CD4-positive, alpha-beta memory T cell (primary cell): ENCODE measurements at places on chromosomes 13 and 19. TPM values are rescaled to one million over a fixed set of nuclear protein-coding genes. Genes with fewer than 3 reads are reported as not detected.

DNA sequence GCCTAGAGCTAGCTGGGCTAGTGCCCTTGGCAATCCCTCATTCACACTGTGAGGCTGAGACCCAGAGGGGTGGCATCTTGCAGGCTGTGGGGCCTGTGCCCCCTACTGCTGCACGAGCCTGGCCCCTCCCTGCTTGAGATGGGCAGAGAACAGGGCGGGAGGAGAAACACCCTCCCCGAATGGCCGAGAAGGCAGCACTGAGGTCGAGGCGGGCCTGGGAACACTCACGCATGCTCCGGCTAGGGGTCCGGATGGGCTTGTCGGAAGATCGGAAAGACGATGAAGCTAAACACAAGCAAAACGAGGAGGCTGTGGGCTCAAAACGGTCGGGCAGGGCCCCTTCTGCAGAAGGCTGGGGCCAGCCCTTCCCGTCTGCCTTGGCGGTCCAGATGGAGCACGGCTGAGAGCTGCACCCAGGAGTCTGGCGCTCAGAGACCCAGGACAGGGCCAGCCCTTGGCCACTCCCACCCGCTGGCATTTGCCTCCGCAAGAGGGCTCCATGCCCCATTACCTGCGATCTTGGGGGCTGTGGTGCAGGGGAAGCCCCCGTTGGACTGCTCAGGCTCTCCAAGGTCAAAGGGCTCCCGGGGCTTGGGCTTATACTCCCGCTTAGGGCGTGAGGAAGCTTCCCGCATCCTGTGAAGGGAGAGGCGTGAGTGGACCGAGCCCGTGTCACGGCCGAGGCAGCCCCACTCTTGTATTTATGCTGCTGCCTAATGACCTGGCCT, 18.9 kb downstream of the MPND start:
- H3K27ac ChIP-seq = no peak overlapping the region
- DNase-seq = no peak
- no peak overlapping the region for H3K4me3 ChIP-seq
- no peaks in the 10 kb centered on the region for H3K4me1 ChIP-seq

- H3K4me1 ChIP-seq = no peaks in the 10 kb centered on the region
- H3K4me3 ChIP-seq = no peak within 1 kb of the TSS
- no peak for DNase-seq
- H3K27me3 ChIP-seq = peaks cover 4% of the 10 kb centered on the region
Observed at GRCh38 chr13:110306960-110307766, at the start of the genes COL4A1 and COL4A2. Gene COL4A1, minus strand, starts transcription at chr13:110307157. Its CDS starts 130 bp downstream, at chr13:110307027. Gene COL4A2, plus strand, starts transcription at chr13:110307284. Its CDS starts 620 bp downstream, at chr13:110307904.

DNA sequence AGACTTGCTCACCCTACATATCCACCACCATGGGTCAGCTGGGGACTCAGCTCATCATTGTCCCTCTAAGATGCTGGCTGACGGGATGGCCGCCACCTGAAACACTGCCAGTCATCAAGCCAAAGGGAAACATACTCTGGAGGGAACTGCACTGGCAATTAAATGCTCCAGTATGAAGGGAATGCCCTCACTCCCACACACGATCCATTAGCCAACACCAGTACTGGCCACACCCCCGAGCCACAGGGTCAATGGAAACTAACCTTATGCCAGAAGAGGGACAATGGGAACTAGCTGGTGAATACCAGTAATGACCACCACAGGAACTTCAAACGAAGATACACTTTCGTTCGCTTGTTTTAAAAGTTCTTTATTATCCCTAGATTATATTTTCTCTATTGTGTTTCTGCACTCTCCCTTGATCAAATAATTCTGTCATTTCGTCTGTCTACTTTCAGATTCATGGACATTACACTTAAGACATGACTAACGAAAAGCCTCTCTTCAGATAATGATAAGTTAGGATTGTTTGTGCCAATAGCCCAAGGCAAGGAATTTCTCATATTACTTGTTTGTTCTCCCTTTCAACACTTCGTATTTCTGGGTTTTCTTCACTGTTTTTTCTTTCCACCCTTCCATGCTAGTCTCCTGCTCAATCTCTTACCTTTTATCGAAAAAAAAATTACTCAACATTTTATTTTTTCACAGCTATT, 1.7 kb upstream of the ZNF507 start:
- H3K36me3 ChIP-seq = peaks cover 7% of the 10 kb centered on the region
- H3K27me3 ChIP-seq = no peaks in the 10 kb centered on the region
- no peak overlapping the region for H3K27ac ChIP-seq
- no peak overlapping the region for H3K4me3 ChIP-seq
- no peak for DNase-seq
- H3K4me1 ChIP-seq = peaks cover 31% of the 10 kb centered on the region

- DNase-seq = no peak
- no peaks in the 10 kb centered on the region for H3K27me3 ChIP-seq
- no peaks in the 10 kb centered on the region for H3K4me1 ChIP-seq
- H3K4me3 ChIP-seq = no peak overlapping the region
Observed at GRCh38 chr13:67932991-67933390, 702.9 kb upstream of the PCDH9 start.

GRCh38 chr13:57644106-57644505, 12.6 kb downstream of the PCDH17 start:
- H3K27me3 ChIP-seq = no peaks in the 10 kb centered on the region
- no peaks in the 10 kb centered on the region for H3K4me1 ChIP-seq
- DNase-seq = no peak
- H3K36me3 ChIP-seq = no peaks in the 10 kb centered on the region

- no peaks in the 10 kb centered on the region for H3K36me3 ChIP-seq
- H3K4me3 ChIP-seq = peak overlapping the region; percentile 38
- H3K4me1 ChIP-seq = peaks cover 42% of the 10 kb centered on the region
- no peak for DNase-seq
- no peaks in the 10 kb centered on the region for H3K27me3 ChIP-seq
Observed at GRCh38 chr19:49851456-49852259, 699 bp downstream of the PTOV1 start.

GRCh38 chr13:48978942-48979601, 3.4 kb downstream of the FNDC3A start:
- H3K27me3 ChIP-seq = no peaks in the 10 kb centered on the region
- H3K27ac ChIP-seq = no peak overlapping the region
- peaks cover 52% of the 10 kb centered on the region for H3K4me1 ChIP-seq
- no peak overlapping the region for H3K4me3 ChIP-seq

DNA sequence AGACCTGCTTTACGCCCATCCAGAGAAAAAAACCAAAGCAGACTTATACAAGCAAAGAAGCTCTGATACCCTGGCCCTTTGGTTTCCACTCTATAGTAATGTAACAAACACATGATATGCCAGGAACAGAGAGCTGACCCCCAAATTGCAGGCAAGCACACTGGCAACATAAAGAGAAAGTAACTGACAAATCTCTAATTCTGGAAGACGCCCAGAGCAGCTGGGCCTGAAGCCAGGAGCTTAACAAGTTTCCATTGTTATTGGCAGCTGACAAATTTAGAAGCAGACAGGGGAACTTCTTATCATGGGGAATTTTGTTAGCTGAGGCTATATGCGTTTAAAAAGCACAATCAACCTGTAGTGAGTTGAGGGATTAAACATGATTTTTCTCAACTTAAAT, 158.0 kb downstream of the DLEU7 start:
- H3K27me3 ChIP-seq = no peaks in the 10 kb centered on the region
- DNase-seq = no peak
- no peak overlapping the region for H3K27ac ChIP-seq
- H3K4me1 ChIP-seq = no peaks in the 10 kb centered on the region
- H3K4me3 ChIP-seq = no peak overlapping the region

- no peak for DNase-seq
- no peaks in the 10 kb centered on the region for H3K36me3 ChIP-seq
- no peak overlapping the region for H3K4me3 ChIP-seq
- no peaks in the 10 kb centered on the region for H3K4me1 ChIP-seq
Observed at GRCh38 chr19:56933014-56933705, 92.6 kb upstream of the PEG3 start.

DNA sequence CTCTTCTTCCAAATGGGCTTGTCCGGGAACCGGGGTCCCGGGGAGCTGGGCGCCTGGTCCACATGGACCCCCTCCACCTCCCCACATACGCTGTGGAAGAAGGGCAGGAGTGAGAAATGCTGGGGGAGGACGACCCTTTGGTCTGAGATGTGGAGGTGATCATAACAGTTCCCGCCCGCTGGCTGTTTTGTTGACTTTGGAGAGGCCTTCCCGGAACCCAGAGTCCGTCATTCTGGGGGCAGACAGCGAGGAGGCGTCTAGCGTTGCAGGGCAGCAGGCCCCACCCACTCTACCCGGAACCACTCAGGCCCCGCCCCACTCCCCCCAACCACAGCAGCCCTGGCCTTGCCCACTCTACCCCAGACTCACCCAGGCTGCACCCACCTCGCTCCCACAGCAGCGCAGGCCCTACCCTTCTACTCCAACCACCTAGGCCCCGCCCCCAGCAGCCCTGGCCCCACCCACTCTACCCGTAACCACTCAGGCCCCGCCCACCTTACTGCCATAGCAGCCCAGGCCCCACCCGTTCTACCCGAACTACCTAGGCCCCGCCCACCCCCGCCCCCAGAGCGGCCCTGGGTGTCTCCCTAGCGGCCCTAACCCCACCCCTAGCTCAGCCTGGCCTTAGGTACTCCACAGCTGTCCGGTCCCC, 7.1 kb downstream of the GPR108 start:
- no peak for DNase-seq
- H3K4me1 ChIP-seq = peaks cover 2% of the 10 kb centered on the region
- H3K27me3 ChIP-seq = no peaks in the 10 kb centered on the region
- H3K36me3 ChIP-seq = peaks cover 15% of the 10 kb centered on the region

DNA sequence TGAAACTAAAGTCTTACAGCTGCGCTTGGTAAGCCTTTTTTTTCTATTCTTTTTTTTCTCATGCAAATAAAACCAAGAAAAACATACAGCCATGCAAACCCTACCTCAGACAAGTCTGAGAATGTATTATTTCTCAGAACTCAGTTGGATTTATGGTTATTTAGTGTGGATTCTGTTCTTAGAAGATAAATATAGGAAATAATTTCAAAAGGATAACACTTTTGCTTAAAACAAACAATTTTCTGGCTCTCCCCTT, 40.7 kb upstream of the TNFSF11 start:
- no peak overlapping the region for H3K27ac ChIP-seq
- H3K27me3 ChIP-seq = no peaks in the 10 kb centered on the region
- no peak overlapping the region for H3K4me3 ChIP-seq
- H3K36me3 ChIP-seq = no peaks in the 10 kb centered on the region
- no peak for DNase-seq
- H3K4me1 ChIP-seq = peaks cover 7% of the 10 kb centered on the region

DNA sequence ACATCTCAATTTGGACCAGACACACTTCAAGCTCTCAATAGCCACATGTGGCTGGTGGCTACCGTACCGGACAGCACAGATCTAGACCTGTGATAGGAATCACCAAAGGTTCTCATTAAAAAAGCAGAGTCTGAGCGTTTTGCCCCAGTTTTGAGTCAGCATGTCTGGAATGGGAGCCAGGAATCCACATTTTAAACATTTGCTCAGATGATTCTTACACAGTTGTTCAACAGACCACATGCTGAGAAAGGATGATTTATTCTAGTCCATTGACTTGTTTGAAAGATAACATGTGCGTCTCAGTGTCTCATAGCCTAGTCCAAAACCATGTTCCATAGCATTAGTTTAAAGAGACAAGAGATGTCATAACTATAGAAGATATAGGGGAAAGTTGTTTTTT, 53.4 kb downstream of the FLT3 start:
- no peak for DNase-seq
- H3K4me1 ChIP-seq = peaks cover 7% of the 10 kb centered on the region
- H3K27ac ChIP-seq = no peak overlapping the region
- no peaks in the 10 kb centered on the region for H3K27me3 ChIP-seq
- H3K36me3 ChIP-seq = no peaks in the 10 kb centered on the region

DNA sequence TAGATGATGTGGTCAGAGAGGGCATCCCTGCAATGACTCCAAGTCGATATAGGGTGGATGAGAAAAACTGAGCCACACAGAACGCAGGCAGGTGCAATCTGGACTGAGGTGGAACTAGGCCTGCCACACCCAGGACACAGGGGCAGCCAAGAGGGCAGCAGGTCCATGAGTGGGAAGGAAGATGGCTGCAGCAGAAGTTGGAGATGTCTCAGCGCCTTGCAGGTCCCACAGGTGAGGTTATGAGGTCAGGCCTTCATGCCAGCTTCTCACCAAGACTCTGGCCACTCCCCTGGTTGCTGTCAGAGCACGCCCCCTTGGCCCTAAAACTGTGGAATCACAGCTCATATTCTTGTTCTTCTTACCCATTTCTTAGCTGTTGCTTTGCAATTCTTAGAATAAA, 147.7 kb upstream of the VSTM2B start:
- no peak overlapping the region for H3K27ac ChIP-seq
- H3K4me1 ChIP-seq = no peaks in the 10 kb centered on the region
- H3K36me3 ChIP-seq = no peaks in the 10 kb centered on the region
- H3K27me3 ChIP-seq = no peaks in the 10 kb centered on the region
- no peak overlapping the region for H3K4me3 ChIP-seq

DNA sequence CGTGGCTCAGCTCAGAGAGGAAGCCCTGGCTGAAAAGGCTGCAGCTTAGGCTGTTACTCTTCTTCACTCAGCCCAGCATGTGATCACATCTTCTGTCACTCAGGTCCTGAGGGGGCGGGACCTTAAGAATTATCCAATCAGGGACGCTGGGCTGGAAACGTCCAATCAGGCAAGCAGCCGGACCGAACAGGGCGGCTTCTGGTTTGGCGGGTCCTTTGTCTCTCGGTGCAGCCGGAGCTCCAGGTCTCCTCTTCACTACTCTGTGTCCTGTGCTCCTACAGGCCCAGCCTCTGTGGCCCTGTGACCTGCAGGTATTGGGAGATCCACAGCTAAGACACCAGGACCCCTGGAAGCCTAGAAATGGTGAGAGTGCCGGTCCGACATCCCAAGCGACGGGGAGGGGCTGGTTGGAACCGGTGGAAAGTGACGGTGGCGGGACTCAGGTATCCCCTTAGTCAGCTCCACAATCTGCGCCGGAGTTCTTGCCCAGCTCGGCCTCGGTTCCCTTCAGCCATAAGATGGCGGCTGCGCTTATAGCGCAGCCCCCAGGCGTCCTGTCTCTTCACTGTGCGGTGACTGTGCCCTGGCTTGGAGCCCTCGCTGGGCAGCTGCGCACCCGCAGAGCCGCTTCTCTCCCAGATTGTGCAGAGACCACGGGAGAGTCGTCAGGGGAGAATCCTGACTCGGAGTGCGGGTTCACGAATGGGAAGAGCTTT, at the start of gene ZNF93:
TSS of gene ZNF93 (plus strand) at position 218 of the 716 bp plus-strand sequence. CDS start at position 361, 143 bp downstream.
- no peaks in the 10 kb centered on the region for H3K27me3 ChIP-seq
- H3K4me1 ChIP-seq = peaks cover 15% of the 10 kb centered on the region
- DNase-seq = peak; percentile 90

DNA sequence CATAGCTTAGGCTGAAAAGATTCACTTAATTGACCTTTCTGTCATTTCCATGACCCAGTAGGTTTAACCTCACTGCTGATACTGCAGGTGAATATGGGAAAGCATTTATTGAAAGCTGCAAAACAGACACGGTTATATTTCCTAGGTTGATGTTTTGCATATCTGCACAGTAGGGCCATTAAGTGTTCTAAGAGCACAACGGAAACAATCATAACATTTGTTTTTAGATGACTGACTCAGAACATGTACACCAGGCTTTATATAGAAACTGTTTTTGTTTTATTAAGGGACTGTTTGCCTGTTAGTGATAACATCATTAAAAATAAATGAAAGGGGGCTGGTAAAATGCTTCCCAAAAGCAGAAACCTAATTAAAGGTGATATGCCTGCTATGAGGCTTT, 367.8 kb downstream of the DACH1 start:
- H3K4me3 ChIP-seq = no peak overlapping the region
- no peaks in the 10 kb centered on the region for H3K36me3 ChIP-seq
- no peaks in the 10 kb centered on the region for H3K4me1 ChIP-seq
- no peaks in the 10 kb centered on the region for H3K27me3 ChIP-seq
- DNase-seq = no peak
- no peak overlapping the region for H3K27ac ChIP-seq

Gene ZNF91
- 111 TPM for total RNA-seq

Gene UCHL3
- 20.2 TPM for total RNA-seq

Gene MBD3L2
- total RNA-seq = not detected

Gene MRI1
- total RNA-seq = 46.4 TPM

Gene PRR36
- total RNA-seq = 0.29 TPM

Gene SHANK1
- not detected for total RNA-seq
